ENCODE measurements at places on chromosomes 6 and 20.

- no peak for DNase-seq
Measured at GRCh38 chr6:7895125-7895423, 15.5 kb downstream of the TXNDC5 start.

GRCh38 chr6:154356690-154357089 lies at the start of gene IPCEF1:
TSS of gene IPCEF1 (minus strand) at chr6:154356803. CDS start at chr6:154265947, 90,856 bp downstream.
- DNase-seq = no peak

DNA sequence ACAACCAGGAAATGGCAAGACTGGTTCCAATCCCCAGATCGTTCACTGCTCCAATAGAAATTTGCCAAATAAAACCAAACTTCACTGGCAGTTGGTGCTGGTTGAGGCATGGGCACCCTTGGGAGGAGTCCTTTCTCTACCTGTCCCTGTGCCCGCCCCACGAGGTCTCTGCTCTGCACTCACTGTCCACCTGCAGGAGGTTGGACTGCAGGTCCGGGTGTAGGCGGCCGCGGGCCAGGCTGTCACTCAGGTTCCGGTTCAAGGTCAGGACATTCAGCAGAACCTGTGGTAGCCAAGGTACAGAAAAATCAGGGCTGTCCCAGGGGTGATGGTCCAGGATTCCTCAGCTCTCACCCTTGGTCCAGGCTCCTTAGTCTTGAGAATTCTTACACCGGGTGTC lies 22.9 kb downstream of the GGT7 start:
- no peak for DNase-seq

GRCh38 chr6:25006565-25007001 lies 70.8 kb upstream of the RIPOR2 start:
- no peak for DNase-seq

DNA sequence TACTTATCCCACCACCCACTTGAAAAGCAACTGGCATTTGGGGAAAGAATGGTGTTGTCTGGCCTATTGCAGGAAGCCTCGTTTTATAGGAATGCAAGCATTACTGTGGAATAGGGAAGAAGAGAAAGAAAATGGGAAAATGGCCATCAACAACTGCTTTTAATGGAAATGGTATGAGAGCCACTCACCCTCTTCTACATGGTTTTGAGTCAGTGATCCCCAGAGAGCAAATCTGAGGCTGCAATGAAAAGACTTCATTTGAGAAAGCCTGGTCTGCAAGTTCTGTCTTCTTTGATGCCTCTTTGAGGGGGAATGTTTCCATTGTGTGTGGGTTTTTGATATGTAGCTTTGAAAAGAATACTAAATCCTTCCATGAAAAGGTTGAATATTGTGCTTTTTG lies 172.3 kb upstream of the HDDC2 start:
- DNase-seq = no peak

- no peak for DNase-seq
Measured at GRCh38 chr6:150134280-150134920, 8.4 kb upstream of the PPP1R14C start.

DNA sequence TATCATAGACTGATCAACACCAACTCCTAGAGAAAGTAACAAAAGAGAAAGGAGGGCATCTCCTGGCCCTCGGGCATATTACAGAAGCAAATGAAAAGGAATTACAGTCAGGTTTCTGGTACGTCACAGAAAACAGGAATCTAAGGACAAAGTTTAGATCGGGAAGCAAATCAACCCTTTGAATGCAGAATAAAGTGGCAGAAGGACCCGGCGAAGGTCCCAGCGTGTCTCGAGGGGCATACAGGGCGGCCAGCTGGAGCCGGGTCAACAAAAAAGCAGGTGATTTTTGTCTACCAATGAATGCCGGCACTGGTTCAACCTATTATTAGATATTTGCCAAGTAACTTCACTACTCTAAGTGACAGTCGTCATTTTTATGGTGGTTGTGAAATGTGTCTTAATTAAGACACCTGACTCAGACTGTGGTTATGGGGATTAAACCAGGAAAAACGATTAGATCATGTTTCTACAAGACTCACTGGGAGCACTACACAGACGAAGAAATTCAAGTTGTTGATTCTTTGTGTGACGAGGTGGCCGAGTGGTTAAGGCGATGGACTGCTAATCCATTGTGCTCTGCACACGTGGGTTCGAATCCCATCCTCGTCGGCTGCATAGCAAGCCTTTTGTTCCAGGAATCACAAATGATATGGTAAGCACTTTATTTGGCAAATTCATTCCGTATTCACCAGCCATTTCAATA lies 12.4 kb upstream of the ZSCAN9 start:
- peak; percentile 47 for DNase-seq

DNA sequence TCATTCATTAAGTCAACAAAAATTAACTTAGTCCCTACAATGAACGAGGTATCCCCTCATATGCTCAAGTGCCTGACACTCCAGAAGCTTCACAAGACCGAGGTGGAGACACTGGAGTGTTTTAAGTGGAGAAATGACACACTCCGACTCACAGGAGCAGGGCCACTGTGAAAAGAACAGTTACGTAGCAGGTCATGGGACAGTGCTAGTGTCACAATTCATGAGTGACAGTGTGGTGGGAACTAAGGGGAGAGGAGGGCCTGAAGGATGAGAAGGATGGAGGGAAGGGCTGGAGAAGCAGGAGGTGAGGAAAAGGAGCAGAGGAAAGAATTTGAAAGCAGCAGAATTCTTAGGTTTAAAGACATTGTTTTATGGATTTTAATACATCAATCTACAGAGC lies 1.3 kb upstream of the HLA-A start:
- DNase-seq = no peak

GRCh38 chr6:22366214-22366613 lies 69.4 kb upstream of the PRL start:
- DNase-seq = no peak

DNA sequence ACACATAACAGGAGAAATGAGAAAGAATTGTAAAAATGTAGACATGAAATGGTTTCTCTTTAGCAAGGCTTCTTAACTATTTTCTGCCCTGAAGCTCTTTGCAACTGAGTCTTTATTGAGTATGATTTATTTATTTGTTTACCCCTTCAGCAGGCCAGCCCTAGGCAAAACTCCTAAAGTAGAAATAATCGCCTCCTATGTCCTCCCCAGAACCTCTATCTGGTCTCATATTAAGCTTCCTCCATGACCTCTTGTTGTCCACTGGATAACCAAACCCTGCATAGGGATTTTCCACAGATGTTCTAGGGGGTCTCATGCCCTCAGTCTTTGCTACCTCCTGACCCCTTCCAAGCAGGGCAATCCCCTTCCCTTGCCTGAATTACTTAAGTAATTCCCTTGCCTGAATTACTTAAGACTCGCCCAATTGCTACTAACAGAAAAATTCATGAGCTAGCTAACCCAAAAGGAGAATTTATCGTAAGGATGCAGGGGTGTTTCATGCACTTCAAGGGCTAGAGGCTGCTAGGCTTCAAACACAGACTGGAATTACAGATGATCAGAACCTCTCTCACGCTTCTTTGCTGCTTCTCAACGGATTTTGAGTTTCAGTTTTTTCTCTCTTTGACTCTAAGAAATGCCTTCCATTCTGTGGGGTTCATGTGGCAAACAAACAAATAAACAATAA lies 425.9 kb upstream of the RNF217 start:
- DNase-seq = peak; percentile 8

DNA sequence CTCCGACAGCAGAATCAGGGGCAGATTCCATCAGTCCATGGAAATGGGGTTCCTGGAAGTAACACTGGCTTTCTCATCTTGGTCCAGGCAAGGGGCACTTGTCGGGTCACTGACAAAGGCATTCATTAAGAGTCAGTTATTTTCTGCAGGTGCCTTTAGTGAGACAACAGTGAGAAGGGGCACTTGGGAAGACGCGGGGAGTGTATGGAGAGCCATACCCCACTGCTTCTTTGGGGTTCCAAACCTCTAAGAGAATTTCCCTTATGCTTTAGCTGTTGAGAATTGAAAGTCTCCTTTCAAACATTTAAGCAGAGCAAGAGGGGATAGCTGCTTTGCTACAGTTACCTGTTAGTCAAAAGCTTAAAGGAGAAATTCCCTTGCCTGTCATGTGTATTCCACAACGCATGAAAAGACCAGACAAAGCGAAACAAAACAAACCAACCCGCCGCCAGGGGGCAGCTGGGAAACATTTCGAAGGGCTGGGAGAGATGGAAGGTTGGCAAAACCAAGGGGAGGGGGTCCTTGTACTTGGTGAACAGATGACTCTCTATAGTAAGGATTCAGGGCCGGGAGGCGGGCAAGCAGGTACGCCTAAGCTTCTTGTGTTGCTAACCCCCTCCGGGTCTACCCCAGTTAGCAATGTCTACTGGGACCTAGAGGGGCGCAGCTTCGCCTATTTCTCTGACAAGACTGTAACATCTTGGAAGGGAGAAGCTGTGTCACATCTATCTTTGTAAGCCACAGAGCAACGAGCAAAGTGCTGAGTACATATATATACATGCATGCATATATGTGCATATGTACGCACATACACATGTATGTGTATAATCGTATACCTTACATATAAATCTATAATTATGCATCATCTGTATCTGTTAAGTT lies 474.9 kb upstream of the AGPAT4 start:
- peak; percentile 6 for DNase-seq

GRCh38 chr6:53090576-53090975 lies 25.4 kb downstream of the FBXO9 start:
- DNase-seq = no peak

- DNase-seq = peak; percentile 46
Measured at GRCh38 chr20:31869942-31870725, at the start of the genes DUSP15 and TTLL9. TSS of gene DUSP15 (minus strand) at chr20:31870527. CDS start at chr20:31870337, 190 bp downstream. TSS of gene TTLL9 (plus strand) at chr20:31870634. CDS start at chr20:31871127, 493 bp downstream.

All from G401 (cell line).